CD4-positive, CD25-positive, alpha-beta regulatory T cell (primary cell): ENCODE measurements at places on chromosomes 1 and 21. TPM values are rescaled to one million over a fixed set of nuclear protein-coding genes. Genes with fewer than 3 reads are reported as not detected.

- DNase-seq, result no peak
- H3K4me1 ChIP-seq, result no peaks in the 10 kb centered on the region
- no peaks in the 10 kb centered on the region for H3K27me3 ChIP-seq
- no peak overlapping the region for H3K27ac ChIP-seq
- H3K4me3 ChIP-seq, result no peak overlapping the region
Measured at GRCh38 chr1:216176970-216177369, 246.3 kb downstream of the USH2A start.

DNA sequence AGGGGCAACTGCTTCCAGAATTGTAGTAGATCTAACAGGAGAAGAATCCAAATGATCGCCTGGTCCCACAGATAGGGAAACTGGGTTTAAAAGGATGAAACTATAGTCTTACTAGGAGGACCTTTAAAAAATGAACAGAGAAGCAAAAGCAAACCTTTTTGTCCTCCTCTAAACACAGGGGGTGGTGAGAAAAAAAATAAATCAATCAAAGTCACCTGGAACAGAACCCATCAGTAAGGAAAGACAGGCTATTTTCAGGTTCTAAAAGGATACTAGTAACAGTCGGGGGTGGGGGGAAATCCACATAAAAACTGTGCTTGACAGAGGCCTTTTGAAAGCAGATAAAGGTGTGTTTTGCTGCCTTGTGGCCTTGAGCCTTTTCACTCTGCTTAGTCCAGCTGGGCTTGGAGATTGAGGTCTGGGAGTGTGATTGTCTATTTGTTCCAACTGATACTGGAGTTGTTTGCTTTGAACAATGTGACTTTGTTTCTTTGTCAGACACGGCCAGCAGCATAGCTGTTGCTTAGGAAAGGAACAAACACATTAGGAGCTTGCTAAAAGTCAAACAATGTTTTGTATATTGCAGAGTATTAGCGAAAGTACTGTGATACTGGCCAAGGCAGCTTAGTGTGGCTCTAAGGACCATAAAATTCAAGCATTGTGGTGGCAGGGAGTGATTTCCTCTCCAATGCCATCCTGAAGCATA, 141.1 kb upstream of the IRF2BP2 start:
- no peaks in the 10 kb centered on the region for H3K36me3 ChIP-seq
- H3K27ac ChIP-seq, result no peak overlapping the region
- no peak for DNase-seq
- no peak overlapping the region for H3K4me3 ChIP-seq
- no peaks in the 10 kb centered on the region for H3K4me1 ChIP-seq
- H3K27me3 ChIP-seq, result no peaks in the 10 kb centered on the region

DNA sequence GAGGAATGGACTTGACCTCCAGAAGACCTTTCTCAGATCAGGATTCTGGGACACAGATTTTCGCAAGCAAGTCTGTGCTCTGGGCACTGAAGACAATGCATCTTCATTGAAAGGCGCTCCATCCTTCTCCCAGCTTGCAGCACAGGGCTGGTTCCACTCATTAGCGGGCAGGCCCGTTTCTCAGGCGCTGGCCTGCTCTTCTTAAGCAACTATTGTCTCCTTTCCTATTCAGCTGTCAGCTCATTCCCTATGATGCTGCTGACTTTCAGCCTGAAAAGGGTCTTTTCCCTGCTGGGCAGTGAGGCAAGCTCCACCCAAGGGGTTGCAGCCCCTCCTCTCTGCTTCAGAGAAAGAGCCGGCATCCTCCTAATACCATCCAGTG, 91.9 kb upstream of the PLXNA2 start:
- no peaks in the 10 kb centered on the region for H3K27me3 ChIP-seq
- DNase-seq, result no peak
- H3K4me3 ChIP-seq, result no peak overlapping the region
- no peak overlapping the region for H3K27ac ChIP-seq
- no peaks in the 10 kb centered on the region for H3K36me3 ChIP-seq

DNA sequence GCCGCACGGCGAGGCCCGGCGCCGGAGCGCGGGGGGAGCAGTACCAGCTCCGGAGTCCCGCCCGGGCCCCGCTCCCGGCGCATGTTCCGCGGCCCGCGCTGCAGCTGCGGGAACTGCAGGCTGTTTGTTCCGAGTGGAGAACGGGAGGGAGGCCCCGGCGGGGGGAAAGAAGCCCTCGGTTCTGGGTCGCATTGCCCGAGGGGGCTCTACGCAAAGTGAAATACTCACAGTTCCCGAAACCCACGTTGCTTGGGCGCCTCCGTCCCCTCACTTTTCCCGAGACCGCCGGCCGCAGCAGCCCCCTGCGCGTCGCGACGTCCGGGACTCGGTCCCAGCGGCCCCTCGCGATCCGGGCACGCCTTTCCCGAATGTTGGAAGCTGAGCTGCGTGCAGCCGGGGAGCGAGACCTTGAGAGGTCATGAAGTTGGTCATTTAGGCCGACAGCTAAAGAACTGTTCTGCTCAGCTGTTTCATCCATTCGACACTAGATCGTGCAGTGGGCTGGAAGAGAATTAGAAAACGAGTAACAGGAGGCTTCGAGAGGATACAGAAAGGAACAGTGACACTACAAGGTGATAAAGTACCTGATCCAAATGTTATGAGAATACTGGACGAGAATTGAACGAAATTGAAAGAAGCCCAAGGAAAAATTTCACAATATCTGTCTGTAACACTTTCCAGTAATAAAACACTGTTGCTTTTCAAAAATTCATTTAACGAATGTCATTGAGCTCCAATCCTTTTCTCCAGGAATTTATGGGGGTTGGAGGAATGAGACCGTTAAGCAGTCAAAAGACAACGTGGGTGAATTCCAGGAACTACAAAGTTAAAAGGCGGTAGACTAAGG, 657 bp upstream of the LIN9 start:
- no peaks in the 10 kb centered on the region for H3K36me3 ChIP-seq
- H3K27ac ChIP-seq, result no peak overlapping the region
- peak overlapping the region; percentile 56 for H3K4me3 ChIP-seq
- H3K4me1 ChIP-seq, result peaks cover 16% of the 10 kb centered on the region
- peaks cover 11% of the 10 kb centered on the region for H3K27me3 ChIP-seq

DNA sequence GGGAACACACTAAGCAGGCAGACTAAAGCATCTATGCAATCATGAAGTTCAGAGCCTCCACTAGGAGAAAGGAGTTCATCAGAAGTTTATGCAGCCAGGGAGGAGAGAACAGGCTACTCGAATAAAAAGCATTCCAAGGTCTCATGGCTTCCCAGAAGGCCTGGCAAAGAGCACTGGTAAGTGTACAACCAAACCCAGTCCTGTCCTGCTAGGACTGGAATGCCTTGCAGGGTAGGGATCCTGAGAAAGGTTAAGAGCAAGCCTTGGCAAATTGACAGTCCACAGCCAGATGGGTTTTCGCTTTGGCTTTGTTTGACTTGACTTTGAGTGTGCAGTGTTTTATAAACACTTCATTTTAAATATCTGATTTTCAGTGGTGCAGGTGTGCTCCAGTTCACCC, 133.6 kb upstream of the ATP1B1 start:
- no peak overlapping the region for H3K27ac ChIP-seq
- no peak overlapping the region for H3K4me3 ChIP-seq

GRCh38 chr1:97379387-97380075, 541.3 kb downstream of the DPYD start:
- no peak overlapping the region for H3K4me3 ChIP-seq
- peaks cover 12% of the 10 kb centered on the region for H3K36me3 ChIP-seq
- DNase-seq, result no peak

DNA sequence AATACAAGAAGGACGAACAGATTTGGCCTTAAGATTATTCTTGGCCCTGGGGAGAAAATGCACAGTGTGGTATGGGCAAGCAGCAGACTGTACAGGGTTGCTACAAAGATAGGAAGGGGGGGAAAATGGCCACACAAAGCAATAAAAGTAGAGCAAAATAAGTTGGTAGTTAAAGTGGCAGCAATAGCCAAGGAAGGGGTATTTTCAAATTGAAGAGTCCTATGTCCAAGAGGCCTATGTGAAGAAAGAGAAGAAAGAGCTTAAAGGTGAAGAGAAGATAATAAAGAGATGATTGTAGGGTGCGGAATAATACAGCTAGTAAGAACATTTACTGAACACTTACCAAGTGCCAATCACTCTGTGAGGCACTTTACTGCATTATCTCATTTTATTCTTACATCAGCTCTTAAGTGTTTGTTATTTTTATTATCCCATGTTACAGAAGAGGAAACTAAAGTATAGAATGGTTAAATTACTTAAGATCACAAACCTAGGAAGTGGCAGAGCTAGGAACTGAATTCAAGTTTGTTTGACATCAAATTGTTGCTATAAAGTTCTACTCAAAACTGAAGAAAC, 88.1 kb upstream of the TTC39A start:
- H3K27me3 ChIP-seq, result no peaks in the 10 kb centered on the region
- H3K36me3 ChIP-seq, result peaks cover 45% of the 10 kb centered on the region
- no peak overlapping the region for H3K27ac ChIP-seq
- no peak overlapping the region for H3K4me3 ChIP-seq

ACKR1 gene
- not detected for polyA plus RNA-seq

GRCh38 chr1:206912445-206913095, 9.2 kb downstream of the FCMR start:
- peak; percentile 48 for DNase-seq
- H3K27me3 ChIP-seq, result no peaks in the 10 kb centered on the region
- H3K27ac ChIP-seq, result peak overlapping the region; percentile 59
- H3K36me3 ChIP-seq, result peaks cover 92% of the 10 kb centered on the region

CCDC30 gene
- polyA plus RNA-seq, result 0.40 TPM
